ENCODE measurements at places on chromosomes 4 and X.
A peak's percentile ranks its signal among the peaks of the same experiment; 100 is the strongest.

- DNase-seq = no peak
These were observed 187.3 kb downstream of the MAB21L2 start for GRCh38 chr4:150769248-150769647.

GRCh38 chrX:49064303-49064702 lies 5.5 kb downstream of the CCDC120 start:
- no peak for DNase-seq

- no peak for DNase-seq
These were observed 242.8 kb downstream of the ADGRL3 start for GRCh38 chr4:61442936-61443335.

DNA sequence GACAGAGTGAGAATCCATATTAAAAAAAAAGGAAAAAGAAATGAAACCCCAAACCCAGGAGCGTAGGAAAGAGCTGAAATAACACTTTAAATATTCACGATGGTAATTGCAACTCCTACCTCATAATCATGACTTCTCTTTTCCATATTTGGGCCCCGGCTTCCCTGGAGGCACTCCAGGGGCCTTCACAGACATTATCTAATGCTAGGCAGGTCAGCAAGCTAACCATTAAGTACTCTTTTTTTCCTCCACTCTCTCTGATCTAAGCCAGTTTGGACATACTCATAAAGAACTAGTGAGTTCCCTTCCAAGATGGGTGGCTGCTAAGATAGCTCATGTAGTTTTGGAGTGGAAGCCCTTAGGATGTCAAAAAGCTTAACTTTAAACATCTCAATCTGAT lies 83.2 kb downstream of the SH3KBP1 start:
- DNase-seq = no peak

- no peak for DNase-seq
These were observed 162.0 kb upstream of the WDFY3 start for GRCh38 chr4:85128246-85129204.

DNA sequence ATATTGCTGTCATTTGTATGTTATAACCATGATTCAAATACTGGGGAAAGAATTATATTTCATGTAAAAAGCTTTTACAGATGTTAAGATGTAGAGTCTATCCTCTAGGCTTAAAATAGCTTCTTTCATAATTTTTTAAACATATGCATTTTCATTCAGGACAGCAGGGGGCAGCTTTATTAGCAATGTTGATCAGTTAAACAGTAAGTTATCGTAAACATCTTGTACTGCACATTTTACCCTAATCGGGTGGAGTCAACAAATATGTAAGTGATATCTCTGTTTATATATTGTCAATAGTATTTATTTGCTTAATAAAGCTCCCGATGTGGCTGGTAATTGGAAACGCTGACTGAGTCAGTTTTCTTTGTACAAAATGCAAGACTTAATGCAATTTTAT lies 142.5 kb upstream of the MED14 start:
- DNase-seq = peak; percentile 3

- DNase-seq = no peak
These were observed 78.8 kb downstream of the COQ2 start for GRCh38 chr4:83205760-83206159.

- peak; percentile 43 for DNase-seq
These were observed 4.9 kb upstream of the ZNF81 start for GRCh38 chrX:47831788-47832187.

DNA sequence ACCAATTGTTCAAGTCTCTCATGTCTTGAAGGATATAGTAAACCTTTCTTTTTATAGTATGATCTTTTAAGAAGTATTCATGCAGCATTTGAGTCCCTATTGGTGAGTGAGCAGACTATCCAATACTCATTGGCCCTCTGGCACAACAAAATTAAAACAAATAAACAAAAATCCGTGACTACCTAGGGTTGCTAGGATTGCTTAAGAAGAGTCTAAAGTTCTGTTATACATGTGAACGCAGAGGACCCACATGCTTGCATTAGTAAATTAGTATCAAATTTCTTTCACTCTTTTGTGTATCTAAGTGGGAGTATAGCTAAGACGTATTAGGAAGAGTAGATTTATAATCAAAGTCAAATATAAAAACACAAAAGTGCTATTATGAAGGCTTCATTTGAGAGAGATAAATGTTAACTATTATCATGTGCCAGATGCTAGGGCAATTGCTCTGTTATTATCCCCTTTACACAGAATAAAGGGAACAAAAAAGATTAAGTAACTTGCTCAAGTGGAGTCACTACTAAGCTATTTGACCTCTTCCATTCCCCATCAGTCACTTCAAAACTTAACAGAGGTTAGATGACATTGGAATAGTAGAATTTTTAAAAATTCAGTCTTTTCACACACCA lies 29.2 kb upstream of the LARP1B start:
- DNase-seq = no peak

GRCh38 chr4:73417973-73418372 lies 13.9 kb downstream of the ALB start:
- no peak for DNase-seq

DNA sequence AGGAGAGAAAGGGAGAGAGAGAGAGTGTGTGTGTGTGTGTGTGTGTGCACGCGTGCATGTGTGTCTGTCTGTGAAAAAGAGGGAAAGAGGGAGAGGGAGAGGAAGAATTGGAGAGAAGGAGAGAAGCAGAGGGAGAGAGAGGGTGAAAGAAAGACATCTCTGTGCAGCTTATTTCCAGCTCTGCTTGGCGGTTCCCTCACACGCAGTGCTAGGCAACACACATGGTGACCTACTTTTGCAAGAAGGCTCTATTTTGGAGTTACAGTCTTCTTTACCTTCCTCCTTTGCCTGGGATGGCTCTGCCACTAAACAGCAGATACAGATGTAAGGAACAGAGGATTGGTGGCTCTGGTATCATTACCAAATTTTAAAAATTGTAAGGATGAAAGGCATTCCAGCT lies 40.1 kb downstream of the SLC16A2 start:
- no peak for DNase-seq

- no peak for DNase-seq
These were observed 183.7 kb downstream of the FBXW7 start for GRCh38 chr4:152352215-152352614.

GRCh38 chr4:82284475-82284857 lies 89.3 kb downstream of the HNRNPD start:
- DNase-seq = no peak

DNA sequence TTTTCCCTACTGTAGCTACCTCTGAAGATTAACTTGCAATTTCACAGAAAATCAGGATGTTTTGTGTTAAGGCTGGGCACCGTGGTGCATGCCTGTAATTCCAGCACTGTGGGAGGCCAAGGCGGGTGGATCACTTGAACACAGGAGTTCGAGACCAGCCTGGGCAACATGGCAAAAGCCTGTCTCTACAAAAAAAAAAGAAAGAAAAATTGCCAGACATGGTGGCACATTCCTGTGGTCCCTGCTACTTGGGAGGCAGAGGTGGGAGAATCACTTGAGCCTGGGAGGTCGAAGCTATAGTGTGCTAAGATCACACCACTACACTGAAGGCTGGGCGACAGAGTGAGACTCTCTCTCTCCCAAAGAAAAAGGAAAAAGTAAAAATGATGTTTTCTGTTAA lies 27.4 kb downstream of the APELA start:
- no peak for DNase-seq

DNA sequence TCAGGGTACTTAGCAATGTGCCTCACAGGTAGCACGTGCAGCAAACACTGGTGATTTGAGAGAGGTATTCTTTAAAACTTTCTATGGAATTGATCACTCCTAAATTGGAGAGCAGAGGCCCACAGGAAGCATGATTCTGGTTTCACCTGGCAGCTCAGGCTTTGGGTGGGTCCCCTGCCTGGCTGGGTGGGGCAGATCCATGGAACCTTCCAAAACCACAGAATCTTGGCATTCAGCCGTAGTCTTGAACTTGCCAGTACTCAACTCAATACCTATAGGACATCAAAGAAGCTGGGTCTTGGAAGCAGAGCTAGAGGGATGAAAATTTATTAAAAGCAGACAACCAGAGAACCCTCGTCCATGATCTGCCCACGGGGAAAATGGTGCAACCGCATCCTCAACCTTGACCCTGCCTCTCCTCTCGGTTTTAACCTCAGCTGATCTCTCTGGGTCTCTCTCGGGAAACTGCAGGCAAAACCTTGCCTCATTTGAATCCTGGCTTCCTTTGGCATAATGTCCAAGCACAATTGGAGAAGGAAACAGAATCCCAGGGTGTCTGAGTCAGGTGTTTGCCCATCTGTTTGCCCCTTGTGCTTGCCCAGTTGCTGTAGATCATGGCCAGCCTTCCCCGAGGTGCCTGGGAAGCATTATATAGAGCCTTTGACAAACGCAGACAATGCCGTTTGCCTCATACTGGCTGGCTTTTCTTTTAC lies 22.9 kb downstream of the OTOP1 start:
- no peak for DNase-seq

- no peak for DNase-seq
These were observed 40.9 kb downstream of the SEPTIN11 start for GRCh38 chr4:76990288-76991080.

GRCh38 chr4:82201805-82202641 lies 171.8 kb downstream of the HNRNPD start:
- DNase-seq = peak; percentile 32

DNA sequence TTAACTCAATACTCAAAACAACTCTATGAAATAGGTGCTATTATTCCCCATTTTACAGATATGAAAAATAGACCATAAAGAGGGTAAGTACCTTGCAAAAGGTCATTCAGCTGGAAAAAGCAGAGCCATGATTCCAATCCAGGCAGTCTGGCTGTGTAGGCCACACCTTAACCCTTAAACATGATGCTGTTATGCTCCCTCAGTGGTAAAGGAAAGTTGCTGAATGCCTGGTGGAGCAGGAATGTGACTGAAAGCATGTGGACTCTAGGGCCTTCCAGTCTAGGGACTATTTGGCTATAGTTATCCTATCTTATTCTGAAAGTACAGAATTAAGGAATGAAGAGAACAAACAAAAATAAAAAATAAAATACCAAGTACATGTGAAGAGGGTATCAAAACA lies 19.6 kb downstream of the RP2 start:
- DNase-seq = no peak

GRCh38 chrX:132676102-132676501 lies 187.3 kb upstream of the MBNL3 start:
- DNase-seq = no peak

- DNase-seq = no peak
These were observed 400.6 kb downstream of the IL15 start for GRCh38 chr4:142036795-142037583.

DNA sequence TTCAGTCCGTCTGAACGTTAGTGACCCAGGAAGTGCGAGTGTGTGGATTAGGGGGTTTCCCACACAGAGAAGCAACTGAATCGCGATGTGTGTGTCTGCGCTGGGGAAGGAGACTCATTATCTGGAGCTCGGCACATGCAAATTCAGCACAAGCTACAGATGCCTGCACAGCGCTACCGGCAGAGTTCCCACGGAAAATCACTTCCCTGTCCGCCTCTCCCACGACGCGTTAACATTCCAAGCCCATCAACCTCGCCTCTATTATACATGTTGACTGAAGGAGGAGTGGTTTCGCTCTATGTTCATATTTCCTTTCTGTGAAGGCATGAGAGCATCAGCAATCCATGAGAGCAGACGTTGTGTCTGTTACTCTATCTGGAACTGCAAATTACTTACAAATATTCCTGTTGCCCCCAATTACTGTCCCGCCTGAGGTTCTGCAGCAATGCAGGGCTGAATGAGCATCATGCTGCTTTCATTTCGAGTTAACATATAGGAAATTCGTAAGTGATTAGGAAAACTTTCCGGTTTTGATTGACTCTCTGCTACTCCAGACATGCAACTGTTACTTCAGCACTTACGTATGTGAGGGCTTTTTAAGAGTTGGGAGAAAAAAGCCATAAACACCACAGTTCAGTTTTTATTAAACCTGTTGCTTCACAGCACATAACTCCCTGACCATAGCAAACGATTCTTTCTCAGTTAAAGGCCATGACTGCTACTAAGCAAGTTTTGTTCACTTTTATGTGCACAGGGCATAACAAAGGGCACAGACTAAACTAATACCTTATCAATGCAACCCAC lies 15.0 kb upstream of the MTNR1A start:
- no peak for DNase-seq

- DNase-seq = no peak
These were observed 124.1 kb upstream of the PDHA2 start for GRCh38 chr4:95715830-95716229.

DNA sequence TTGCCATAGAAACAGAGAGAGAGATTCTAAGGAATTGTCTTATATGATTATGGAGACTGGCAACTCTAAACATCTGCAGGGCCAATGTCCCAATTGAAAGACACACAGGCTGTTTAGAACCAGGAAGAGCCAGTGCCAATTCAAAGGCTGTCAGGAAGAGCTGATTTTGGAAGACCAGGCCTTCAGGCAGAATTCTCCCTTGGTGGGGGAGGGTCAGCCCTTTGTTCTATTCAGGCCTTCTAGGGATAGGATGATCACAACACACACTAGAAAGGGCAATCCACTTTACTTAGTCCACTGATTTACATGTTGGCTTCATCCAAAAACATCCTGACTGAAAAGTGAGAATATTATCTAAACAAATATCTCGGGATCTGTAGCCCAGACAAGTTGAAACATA lies 15.2 kb downstream of the C4orf46 start:
- DNase-seq = no peak

GRCh38 chr4:110211007-110211769 lies 12.8 kb upstream of the ELOVL6 start:
- DNase-seq = peak; percentile 7

DNA sequence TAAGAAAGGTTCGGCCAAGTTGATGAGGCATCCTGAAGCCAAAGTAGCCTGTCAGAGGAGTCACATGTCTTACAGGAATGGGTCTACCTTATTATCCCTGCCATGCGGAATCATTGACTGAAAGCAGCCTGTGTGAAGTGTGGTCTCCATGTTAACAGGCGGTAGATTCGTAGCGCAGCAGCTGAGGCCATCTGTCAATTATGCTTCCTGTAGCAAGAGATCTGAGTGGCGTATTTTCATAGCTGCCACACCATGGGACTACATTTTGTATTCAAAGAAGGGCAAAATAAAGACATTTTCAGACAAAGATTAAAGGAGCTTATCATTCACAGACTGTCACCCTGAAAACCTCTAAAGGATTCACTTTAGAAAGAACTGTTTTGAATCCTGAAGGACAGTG lies 11.2 kb upstream of the MED14 start:
- DNase-seq = no peak

DNA sequence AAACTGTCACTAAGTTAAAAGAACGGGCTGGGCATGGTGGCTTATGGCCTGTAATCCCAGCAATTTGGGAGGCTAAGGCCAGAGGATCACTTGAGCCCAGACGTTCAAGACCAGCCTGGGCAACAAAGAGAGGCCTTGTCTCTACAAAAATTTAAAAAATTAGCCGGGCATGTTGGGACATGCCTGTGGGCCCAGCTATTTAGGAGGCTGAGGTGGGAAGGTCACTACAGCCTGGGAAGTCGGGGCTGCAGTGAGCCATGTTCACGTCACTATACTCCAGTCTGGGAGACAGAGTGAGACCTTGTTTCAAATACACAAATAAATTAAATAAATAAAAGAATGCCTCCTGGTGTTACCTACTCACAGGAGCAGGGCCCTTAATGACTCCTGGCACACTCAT lies 69.5 kb downstream of the APBB2 start:
- no peak for DNase-seq

DNA sequence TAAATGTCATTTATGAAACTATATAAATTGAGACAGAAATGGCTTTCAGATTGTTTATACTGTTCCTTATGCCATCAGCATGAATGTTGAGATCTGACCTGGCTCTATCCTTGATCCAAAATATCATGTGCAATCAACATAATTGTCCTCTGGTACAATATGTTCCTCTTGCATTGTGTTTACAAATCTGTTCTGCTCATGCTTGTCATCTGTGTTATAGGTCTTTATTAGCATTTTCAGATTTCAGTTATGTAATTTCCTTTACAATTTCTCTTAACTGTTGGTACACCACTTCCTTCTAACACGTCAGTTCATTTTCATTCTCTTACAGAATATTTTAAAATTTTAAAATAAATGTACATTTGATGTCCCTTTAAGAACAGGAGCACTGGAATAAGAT lies 1.6 kb downstream of the HPGD start:
- DNase-seq = no peak

Measured in activated CD4-positive, alpha-beta T cell treated with anti-CD3 and anti-CD28 coated beads, Interleukin-2, amount 50 U/mL, for 4 hours (primary cell).